ENCODE measurements at places on chromosomes 3 and 15.

GRCh38 chr15:28075573-28075972, 23.5 kb downstream of the OCA2 start:
- no peak for DNase-seq

DNA sequence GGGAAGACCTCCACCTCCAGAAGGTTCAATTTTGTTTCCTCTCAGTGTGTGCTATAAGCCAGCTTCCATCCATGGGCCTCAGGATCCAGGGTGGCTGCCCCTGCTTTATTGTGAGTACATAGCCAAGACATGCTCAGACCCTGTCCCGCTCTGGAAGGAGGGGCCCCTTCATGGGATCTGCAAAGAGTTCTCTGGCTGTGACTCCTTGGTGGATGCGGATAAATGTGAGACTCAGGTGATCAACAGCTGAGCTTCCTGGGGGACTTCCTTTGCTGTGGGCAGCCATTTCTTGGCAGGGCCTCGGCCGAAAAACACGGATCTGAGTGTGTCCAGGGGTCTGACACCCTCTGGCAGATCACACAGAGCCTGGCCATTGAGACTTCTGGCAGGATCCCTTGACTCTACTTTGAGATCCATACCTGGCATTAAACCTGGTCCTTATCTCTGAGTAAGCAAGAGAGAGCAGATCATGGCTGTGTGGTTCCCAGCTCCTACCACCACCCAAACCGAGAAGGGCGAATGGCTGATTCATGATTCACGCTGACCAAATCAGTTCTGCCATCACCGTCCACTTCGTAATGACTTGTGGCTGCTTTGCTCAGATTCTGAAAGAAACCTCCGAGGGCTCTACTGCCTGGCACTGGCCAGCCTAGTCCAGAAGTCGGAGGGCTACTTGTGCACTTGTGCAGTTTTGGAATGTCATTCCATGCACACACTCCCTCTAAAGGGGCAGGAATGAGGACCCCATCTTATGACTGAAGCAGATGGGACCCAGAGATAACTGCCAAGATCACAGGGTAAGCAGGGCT, 68.1 kb downstream of the SENP2 start:
- peak; percentile 70 for DNase-seq

DNA sequence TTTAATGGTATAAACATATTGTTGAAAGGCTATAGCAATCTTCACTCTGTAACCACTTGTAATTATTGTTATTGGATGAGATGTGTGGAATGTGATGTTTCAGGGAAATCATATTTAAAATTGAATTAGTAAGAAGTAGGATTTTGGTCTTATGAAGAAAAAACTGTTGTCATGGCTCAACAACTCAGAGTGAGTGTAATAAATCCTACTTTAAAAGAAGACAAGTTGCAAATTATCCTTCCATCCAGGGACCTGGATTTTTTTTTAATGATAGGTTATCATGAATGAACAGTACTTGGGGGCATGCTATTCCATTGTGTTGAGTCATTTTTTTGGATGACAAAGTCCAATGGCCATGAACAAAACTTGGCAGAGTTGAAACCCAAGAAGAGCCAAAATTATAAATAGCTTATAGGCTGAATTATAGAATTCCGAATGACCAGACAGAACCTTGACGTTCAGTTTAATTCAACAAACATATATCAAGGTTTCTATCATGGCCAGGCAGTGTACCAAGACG, 625.5 kb upstream of the ZNF717 start:
- DNase-seq = no peak

DNA sequence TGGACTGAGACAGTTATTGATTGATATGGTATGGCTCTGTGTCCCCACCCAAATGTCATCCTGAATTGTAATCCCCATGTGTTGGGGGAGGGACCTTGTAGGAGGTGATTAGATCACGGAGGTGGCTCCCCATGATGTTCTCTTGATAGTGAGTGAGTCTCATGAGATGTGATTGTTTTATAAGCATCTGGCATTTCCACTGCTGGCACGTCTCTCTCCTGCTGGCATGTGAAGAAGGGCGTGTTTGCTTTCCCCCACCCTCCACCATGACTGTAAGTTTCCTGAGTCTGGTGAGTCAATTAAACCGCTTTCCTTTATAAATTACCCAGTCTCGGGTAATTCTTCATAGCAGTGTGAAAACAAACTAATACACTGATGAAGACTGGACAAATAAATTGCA, 105.6 kb upstream of the MELTF start:
- no peak for DNase-seq

- peak; percentile 8 for DNase-seq
Measured at GRCh38 chr3:6605227-6605626, 255.7 kb upstream of the GRM7 start.

- no peak for DNase-seq
Measured at GRCh38 chr3:50237133-50237651, 1.2 kb downstream of the GNAI2 start.

DNA sequence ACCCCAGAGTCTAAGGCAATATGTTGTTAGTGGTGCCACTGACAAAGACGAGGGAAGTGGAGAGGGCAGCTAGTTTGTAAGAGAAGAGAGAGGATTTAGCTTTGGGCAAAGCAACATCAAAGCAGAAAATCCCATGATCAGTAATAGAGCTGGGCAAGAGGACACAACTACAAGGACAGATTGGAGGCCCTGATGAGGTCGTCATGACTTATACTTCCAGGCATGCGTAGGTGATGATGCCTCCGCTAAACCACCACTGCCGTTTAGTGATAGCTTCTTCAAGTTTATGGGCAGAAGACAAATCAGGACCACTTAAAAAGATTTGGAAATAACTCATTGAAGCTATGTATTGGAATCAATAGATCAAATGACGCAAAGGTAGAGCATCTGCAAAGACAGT, 2.6 kb downstream of the HRG start:
- no peak for DNase-seq

DNA sequence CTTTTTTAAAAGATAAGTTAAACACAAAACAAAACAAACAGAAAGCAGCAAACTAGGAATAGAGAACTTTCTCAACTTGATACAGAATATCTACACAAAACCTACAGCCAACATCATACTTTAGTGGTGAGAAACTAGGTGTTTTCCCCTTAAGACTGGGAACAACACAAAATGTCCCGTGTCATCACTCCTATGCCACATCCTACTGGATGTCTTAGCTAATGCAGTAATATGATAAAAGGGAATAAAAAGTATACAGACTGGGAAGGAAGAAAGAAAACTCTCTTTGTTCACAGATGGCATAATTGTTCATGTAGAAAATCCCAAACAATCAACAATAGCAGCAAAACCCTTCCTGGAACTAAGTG, 45.9 kb downstream of the TMEM45A start:
- no peak for DNase-seq

- DNase-seq = no peak
Measured at GRCh38 chr15:42050484-42051255, 29.8 kb upstream of the PLA2G4E start.

- no peak for DNase-seq
Measured at GRCh38 chr15:62879770-62880169, 162.8 kb upstream of the TPM1 start.

DNA sequence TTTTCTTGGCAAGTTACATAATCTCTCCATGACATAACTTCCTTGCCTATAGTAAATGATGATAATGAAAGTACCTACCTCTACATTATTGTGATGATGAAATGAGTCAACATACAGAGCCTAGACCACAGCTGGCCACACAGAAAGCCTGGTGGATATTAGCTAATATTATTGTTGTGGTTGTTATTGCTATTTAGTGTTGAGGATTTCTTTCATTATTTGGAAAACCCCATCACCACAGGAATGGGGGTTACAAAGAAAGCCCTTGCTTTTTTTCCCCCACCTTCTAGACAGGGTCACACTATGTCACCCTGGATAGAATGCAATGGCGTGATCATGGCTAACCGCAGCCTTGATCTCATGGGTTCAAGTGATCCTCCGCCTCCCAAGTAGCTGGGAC, 125.0 kb downstream of the PDZRN3 start:
- no peak for DNase-seq

DNA sequence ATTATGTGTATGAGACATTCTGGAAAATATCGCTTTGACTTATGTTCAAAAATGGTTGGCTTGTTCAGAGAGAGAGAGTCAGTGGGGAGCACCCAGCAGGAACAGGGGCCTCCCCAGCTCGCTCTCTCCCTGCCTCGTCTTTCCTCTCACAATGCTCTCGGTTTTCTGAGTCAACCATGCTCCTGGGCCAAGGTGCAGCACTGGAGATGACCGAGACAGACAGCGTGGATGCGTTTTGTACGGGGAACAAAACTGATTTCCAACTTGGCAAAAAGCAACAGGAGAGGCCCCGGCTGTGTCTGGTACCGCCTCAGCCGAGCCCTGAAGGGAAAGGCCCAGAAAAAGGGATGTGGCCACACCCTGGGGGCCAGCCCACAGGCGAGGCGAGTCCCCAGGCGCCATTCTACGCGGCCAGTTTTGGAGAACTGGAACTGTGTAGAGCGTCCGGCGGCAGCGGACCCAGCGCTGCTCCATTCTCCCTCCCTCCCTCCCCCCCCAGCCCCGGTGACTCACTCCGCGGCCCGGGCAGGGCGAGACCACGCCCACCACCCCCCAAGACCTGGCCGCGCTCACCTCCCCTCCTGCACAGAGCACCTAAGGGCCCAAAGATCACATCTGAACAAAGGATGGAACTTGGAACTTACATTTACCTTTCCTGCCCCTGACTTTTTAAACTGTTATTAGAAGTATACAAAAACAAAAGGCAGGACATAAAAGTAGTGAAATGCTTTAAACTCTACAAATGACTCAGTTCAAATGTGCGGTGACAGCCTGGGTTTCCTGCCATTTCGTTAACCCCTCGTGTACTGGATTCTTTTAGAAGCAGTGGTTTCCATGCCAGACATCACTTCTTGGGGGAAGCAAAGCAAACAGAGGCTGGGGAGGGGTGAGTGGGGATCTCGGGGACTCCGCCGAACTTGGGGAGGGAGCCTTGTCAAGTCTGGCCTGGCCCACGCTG, 12.7 kb downstream of the ATP10A start:
- no peak for DNase-seq

GRCh38 chr3:164641071-164641470, 437.2 kb downstream of the SI start:
- no peak for DNase-seq

DNA sequence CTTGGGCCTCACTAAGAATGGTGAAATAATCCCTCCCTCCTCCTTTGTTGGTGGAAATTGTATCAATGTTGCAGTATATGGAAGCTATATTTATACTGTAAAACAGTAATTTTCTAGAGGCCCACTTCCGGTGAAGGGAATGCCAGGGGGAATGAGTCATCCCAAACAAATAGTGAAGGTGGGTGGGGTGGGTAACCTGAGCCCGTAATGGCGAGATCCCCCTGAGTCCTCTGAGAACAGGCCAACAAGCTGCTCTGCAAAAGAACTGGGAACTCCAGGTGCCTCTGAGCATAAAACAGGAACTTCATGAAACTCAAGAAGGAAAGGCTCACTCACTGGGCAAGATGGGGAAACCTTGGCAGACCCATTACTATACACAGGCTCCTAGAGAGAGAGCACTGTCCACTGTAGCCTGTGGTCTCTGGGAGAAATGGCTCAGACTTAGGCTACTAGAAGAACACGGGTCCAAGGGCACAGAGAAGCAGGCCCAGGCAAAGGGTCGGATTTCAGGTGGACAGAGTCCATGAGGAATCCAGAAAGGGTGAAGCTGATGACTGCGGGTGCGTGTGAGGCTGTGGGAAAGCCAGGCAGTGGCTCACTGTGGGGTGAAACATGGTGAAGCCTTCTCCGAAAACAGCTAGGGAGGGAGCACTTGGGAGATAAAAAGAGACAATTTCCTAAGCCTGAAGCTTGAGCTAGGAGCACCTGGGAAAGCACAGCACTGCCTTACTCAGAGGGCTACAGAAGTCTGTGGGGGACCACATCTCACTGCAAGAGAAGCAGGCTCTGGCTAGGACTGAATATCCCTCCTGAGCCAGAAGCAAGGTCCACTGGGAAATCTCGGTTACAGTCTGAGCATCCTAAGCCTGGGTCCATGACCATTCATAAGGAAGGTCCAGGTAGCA, 19.8 kb downstream of the LARP6 start:
- peak; percentile 78 for DNase-seq

All from A172 (cell line).